Stimulated activated CD4-positive, alpha-beta T cell treated with anti-CD3 and anti-CD28 coated beads, Interleukin-12 subunit alpha, Interleukin-12 subunit beta, amount 100 ng/mL, for 4 hours (primary cell): ENCODE measurements at places on chromosomes 3 and 15.

DNA sequence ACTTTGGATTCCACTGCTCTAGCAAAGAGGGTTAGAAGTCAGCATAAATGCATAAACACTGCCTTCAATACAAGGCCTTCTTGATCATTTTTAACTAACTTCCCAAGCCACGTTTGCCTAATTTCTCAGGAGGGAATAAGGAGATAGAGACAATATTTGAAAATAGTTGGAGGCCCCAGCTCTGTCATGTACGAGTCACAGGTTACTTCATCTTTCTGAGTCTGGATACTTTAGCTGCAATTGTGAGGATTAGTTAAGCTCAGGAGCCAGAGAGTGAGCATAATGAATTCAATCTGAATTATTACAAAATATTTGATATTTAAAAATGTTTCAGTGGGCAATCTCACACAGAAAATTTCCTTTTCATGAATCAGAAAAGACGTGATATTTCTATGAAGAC lies 298.9 kb downstream of the SHOX2 start:
- DNase-seq, result no peak

DNA sequence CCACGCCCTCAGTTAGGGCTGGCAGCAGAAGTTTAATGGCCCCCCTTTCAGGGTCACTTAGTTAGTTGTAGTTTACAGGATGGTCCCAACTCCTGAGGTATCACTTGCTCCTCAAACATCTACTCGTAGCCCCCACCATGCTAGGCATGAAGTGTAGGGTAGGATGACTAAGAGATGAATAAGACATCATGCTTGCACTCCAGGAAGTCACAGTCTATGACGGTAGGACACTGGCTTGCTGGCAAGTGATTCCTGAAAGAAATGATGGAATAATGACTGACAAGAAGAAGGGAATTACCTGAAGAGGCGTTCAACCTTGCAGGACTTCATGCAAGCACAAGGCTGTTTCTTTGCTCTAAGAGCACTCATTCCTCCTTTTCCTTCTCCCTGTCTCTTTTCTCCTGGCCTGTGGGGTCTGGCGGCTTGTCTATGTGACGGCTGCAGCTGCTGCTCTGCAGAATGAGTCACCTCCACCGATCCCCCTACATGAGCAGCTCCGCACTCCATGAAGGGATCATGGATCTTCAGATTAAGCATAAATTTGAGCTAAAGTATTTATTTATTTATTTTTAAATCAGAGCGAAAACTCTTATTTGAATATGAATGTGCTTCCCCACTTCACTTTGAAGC lies 82.9 kb upstream of the BOC start:
- DNase-seq, result no peak

DNA sequence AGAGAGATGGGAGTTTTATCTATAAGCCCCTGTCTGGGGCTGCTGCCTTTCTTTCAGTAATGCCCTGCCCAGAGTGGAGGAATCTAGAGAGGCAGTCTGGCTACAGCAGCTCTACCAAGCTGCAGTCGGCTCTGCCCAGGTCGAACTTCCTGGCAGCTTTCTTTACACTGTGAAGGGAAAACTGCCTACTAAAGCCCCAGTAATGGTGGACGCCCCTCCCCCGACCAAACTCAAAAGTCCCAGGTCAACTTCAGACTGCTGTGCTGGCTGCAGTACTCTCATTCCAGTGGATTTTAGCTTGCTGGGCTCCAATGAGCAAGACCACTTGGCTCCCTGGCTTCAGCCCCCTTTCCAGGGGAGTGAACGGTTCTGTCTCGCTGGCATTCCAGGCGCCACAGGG lies 65.9 kb upstream of the RARB start:
- DNase-seq, result no peak

DNA sequence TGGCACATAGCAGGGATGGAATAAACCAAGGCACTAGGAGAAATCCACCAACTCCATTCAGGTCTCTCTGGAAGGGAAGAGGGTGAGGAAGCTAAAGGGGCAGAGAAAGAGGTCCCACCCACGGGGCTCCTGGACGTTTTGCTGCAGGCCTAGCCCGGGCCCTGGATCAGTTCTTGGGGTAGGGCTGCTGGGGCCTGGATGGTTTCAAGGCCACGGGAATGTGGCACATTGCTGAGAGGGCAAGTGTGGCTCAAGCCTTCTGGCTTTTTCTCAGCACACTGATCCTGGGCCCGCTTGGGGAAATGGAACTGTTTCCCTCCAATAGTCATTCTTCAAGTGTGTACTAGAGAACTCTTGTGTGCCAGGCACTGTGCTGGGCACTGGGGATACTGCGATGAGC lies 24.0 kb downstream of the EPHB3 start:
- no peak for DNase-seq

- DNase-seq, result no peak
These were observed 40.3 kb downstream of the ABHD2 start for GRCh38 chr15:89128320-89129122.

- no peak for DNase-seq
These were observed 14.7 kb downstream of the FSIP1 start for GRCh38 chr15:39767921-39768320.

GRCh38 chr3:128318275-128318941 lies 148.3 kb downstream of the DNAJB8 start:
- no peak for DNase-seq

DNA sequence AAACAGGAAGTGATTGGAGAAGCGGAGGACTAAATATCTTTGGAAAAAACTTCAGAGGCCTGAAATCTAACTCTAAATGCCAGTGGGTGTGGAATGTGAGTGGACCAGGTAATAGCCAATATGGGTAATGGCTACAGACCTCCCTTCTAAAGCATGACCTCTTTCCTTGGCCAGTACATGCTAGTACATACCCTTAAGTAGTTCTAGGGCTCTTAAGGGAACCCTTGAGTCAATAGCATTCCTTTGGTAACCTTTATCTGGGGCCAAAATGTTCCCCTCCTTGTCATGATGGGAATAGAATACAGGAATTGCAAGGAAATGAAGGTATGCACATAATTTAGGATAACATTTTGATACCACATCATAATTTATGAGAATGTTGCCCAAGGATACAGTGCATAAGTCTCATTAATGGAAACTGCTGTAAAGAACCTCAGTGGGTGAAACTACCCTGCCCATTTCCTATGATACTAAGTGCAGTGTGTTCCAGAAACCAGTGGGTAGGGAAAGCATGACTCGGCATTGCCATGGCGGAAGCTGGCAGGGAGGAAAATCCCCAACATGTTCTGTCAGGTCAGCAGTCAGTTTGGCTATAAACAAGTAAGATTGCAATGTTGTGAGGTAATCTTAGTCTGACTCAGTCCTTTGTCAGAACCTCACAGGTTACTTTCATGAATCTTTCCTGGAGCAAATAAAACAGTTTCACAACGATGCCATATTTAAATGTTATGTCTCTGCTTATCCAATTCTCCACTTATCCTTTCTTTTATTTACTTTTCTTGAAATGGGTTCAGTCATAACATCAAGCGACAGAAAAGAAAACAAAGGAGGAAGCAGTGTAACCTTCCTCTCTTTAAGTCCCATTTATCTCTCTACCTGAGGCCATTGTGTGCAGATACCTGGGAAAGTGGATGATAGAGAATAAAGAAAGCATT lies 23.5 kb upstream of the RAP2B start:
- peak; percentile 34 for DNase-seq

DNA sequence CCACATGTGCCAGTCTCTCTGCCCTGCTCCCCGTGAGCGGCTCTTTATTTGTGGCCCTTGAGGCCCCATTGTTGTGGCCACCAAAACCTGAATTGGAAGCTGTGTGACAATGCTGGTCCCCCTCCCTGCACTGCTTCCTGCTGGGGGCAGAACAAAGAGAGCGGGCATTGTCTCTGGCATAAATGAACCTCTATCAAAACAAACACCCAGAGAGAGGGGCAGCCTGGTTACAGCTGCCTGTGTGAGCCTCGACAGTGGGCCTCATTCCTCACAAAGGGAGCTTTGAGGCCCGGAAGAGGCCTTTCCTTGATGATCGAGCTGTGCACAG lies 152.9 kb downstream of the IGF1R start:
- no peak for DNase-seq

- no peak for DNase-seq
These were observed 145.5 kb downstream of the ATP10A start for GRCh38 chr15:25717457-25718168.
